Activated CD4-positive, alpha-beta T cell treated with anti-CD3 and anti-CD28 coated beads, Interleukin-2, amount 10 ng/mL, durations not matched to agents 7 days and 5 days (primary cell): ENCODE measurements at places on chromosomes 5 and 9. TPM values are rescaled to one million over a fixed set of nuclear protein-coding genes. Genes with fewer than 3 reads are reported as not detected.

DNA sequence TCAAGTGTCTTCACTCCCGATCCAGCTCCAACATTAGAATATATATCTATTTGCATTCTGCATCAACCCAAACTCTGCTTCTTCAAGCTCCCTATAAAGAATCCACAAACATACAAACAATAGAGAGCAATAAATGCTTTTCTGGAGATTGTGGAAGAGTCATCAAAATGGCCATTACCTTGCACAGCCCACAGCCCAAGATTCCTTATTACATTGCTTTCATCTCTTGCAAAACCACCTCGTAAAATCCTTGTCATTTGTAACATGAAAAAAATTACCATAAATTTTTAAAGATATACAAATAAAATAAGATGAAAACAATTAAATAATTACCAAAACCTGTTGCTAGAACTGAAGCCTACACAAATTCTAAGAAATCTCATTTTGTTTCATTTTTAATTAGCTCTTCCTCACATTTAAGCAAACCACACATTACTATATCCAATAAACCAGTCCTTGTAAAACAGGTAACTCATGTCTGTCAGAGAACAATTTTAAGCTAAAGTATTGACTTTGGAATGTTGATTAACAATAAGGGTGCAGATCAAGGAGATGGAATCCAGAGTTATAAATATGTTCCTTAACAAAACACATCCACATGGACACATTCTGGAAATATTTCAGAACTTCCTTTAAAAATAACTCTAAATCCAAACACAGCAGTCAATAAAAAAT lies 7.1 kb downstream of the SPINK9 start:
- no peak for DNase-seq

DNA sequence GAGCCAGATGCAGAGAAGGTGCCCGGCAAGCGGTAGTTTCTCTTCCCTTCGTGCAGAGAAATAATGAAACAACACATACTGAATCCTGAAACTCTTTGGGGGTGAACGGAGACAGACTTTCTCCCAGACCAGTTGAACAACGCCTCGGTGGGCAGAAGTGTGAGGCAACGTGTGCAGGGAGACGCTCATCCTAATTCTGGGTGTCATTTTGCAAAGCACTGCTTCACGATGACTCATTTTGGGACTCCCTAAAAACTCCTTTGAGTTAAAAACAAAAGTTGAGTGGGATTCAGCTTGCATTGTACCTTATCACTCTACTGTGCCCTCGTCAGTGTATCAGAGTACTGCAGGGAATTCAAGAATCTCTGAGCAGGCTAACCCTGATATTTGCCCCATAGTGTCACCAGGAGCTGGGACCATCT lies 3.5 kb upstream of the NEK6 start:
- no peak for DNase-seq

DNA sequence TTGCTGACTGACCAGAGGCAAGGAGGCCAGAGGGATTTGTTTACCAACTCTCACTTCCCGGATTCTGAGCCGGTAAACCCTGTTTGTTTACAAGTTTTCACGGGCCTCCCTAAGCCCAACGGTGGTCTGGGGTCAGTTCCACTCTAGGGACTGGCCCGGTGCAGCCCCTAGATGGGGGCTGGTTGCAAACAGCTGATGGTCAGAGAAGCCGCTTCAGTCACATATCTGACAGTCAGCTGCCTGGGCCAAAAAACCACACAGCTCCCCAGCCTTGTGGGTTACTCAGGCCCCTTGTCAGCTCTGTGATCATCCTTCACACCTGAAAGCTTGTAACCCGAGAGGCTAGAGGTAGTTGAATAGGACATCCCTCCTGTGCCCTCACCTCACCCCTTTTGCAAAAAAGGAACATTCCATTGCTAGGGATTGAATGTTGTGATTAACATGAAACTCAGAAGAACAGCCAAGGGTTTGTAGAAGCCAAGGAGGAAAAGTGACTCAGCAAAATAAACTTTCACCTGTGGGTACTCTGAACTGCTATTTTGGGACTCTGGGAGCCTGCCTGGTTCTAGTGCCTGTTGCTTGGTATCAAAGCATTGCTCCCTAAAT lies 40.4 kb downstream of the SAR1B start:
- no peak for DNase-seq

ARRDC1 gene
- total RNA-seq: 52.4 TPM
